ENCODE measurements at places on chromosomes 12 and 14.

DNA sequence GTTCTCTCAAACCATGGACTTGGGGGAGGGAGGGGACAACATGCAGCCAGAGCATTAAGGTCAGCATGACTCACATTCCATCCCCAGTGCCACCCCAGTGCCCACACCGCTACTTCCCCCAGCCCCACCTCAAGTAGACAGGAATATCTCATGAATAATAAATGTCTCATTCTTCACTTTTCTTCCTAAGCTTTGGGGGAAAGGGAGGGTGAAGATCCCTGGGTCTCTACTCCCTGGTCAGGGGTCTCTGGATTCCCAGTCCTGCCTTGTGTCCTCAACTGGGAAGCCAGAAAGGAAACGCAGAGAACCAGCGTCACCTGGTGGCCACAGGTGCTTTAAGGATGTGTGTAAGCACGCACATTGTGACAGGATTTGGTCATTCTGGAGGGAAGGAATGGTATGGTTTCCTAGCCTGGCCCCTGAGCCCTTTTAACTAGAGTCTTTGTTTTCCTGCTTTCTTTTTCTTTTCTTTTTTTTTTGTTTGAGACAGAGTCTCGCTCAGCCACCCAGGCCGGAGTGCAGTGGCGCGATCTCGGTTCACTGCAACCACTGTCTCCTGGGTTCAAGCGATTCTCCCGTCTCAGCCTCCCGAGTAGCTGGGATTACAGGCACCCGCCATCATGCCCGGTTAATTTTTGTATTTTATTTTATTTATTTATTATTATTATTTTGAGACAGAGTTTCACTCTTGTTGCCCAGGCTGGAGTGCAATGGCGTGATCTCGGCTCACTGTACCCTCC lies 3.4 kb downstream of the GPR84 start:
- DNase-seq: peak; percentile 59

GRCh38 chr14:77641534-77642341 lies 25.3 kb upstream of the SPTLC2 start:
- peak; percentile 83 for DNase-seq

DNA sequence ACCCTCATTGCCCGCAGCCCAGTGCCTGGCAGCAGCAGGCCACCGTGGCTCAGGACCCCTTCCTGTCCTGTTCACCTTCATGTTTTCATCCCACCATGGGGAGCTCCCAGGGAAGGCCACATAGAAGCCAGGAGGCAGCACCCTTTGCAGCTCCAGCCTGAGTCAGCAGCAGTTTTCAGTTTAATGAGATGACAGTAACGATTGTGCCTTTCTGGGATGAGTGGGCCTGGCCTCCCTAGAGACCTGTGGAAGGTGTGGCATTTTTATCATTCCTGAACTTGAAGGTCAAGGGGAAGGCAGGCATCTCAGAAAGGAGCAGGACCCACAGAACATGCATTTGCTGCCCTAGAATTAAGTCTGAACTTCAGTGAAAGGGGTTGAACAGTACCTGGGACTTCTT lies 532.8 kb downstream of the FUT8 start:
- no peak for DNase-seq

DNA sequence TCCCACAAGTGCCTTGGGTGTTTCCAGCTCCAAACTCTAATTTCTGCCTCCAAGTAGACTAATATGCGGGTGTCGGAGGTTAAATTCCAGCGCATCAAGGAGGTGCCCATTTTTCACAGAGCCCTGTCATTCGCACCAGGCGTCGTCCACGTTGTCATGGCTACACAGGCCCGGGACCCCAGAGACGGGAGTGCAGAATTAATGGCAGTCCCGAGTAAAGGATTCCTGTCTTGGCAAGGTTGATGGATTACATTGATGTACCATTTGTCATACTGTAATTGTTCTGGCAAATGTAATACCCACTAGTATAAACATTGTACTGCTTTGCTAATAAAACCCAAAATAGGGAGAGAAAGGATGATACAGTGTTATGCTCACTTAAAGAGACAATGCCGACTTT lies 222.9 kb upstream of the MYL2 start:
- DNase-seq: no peak

- no peak for DNase-seq
Measured at GRCh38 chr14:88352698-88353097, 29.6 kb upstream of the KCNK10 start.

- DNase-seq: peak; percentile 13
Measured at GRCh38 chr14:104845834-104846441, 19.1 kb upstream of the CEP170B start.

GRCh38 chr14:80055226-80055625 lies 156.1 kb downstream of the DIO2 start:
- no peak for DNase-seq

DNA sequence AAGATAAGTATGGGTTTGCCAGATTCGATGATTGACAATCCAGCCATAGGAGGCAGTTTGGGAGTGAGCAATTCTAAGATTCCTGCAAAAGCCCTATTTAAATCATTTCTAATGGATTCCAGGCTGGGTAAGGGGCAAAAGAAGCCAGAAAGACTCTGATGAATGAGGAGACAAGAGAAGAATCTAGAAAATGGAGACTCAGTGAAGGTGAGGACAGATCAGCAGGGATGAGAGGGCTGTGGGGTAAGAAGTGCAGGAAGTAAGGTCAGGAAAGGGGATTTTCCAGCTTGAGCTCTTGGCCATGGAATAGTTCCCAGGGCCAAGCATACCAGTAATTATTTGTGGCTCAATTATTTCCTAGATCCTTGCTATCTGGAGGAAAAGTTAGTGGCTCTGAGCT lies 87.3 kb downstream of the TMX1 start:
- DNase-seq: no peak

DNA sequence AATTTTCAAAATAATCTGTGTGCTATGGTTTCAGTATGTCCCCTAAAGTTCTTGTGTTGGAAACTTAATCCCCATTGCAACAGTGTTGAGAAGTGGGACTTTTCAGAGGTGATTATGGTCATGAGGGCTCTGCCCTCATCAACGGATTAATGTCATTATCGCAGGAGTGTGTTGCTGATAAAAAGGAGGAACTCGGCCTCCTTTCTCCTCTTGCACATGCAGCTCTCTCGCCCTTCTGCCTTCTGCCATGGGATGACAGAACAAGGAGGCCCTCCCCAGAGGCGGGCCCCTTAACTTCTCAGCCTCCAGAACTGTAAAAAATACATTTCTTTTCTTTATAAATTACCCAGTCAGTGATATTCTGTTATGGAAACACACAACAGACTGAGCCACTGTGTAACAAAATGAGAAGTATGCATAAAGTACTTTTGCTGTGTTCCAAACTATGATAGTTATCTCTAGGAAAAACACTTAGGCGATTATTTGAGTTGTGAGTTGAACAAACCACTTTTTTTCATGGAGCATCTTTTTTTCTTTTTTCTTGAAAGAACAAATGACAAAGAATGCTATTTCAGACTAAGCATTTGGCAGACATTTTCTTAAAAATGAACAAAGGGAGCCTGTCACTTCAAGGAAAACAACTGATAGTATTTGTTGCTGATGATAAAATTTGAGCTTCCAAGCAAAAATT lies 134.8 kb upstream of the FUT8 start:
- no peak for DNase-seq

- no peak for DNase-seq
Measured at GRCh38 chr14:104292084-104292970, 153.9 kb downstream of the KIF26A start.

GRCh38 chr12:104568935-104569334 lies 112.2 kb downstream of the CHST11 start:
- no peak for DNase-seq

- no peak for DNase-seq
Measured at GRCh38 chr14:103198131-103199105, 75.2 kb downstream of the TNFAIP2 start.

DNA sequence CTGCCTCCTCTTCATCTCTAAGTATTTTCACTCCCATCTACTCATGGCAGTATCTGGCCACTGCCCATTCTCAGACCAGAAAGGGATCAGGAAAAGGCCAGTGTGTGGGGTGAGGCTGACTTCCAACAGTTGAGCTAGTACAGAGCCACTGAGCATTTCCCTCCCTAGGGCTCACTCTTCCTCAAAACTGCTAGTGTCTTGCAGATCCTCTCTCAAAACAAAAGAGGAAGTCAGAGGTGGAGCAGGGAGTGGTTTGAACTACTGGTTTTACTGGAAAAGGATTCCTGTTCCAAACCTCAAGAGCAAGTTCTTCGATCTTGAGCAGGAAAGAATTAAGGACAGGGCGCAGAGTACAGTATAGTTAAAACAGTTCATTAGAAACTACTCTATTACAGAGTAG lies 11.7 kb upstream of the RNASE10 start:
- no peak for DNase-seq

DNA sequence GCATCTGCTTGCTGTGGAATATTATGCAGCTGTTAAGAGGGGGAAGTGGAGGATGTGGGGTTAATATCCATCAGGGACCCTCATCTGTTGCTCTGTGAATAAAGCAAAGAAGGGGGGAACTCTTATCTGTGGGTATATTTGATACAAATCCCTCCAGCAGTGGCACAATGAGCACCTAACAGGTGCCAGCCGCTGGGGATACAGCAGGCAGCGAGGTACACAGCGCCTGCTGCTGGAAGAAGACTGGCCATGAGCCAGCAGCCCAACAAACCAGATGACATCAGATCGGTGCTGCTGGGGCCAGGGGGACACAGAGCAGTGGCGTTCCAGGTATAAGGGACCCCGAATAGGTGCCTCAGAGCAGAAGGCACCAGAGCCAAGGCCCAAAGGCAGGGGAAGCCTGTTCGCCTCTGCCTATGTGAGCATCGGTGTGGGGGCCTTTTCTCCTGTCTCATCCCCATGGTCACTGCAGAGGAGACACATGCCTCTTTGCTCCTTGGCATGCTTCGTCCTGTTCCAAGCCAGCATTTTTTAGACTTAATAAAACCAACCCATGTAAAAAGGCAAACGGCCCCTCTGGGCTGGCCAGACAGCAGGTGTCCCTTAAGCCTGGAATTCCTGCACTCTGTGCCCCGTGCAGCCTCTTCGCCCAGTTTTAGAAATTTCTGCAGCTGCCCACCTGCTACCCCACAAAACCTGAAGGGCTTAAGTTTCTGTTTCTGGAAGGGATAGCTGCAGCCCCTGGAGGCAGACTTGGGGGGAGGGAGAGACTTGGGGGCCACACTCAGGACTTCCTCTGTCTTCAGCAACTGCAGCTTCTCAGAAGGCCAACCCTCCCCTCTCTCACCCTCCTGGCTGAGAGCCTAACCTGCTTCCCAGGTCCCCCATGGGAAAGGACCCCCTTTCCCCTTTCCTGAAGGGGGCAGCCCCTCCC lies 1.6 kb upstream of the CKB start:
- DNase-seq: no peak

- DNase-seq: no peak
Measured at GRCh38 chr12:106629797-106630659, 47.2 kb downstream of the RFX4 start.

GRCh38 chr12:119704065-119704747 lies 36.3 kb downstream of the PRKAB1 start:
- no peak for DNase-seq

GRCh38 chr12:86950444-86950843 lies 694.3 kb upstream of the MGAT4C start:
- no peak for DNase-seq
